ENCODE measurements at places on chromosomes 12 and 14. TPM values are rescaled to one million over a fixed set of nuclear protein-coding genes. Genes with fewer than 3 reads are reported as not detected.

DNA sequence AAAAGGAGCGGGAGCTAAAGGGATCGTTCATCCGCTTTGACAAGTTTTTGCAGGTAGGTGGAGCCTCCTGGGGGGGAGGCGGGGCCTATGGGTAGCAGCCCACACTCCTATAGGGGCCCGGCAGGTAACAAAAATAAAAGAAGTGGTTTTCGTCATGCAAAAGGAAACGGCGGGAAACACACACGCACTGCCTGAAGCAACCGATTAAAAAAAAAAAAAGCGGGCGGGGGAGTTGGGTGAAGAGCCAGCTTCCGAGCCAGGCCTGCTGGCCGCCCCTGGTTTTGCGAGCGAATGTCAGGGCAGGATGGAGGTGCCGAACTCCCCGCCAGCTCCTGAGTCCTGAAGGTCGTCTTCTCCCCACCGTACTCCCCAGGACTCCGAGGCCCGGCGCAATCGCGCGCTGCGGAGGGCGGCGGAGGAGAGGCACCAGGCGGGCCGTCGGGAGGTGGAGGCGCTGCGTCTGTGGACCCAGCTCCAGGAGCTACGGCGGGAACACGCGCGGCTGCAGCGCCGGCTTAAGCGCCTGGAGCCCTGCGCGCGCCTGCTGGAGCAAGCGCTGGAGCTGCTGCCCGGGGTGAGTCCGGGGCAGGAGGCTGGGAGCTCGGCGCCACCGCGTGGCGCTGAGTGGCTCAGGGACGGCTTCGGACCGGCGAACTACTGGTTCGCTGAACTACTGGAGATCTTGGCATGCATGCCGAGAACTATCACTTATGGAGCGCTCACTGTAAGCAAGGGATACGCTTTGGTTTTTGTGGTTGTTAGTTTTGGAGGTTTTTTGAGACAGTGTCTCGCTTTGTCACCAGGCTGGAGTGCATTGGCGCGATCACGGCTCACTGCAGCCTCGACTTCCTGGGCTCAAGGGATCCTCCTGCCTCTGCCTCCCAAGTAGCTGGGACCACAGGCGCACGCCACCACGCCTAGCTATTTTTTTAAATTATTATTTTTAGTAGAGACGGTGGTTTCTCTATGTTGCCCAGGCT is 3.6 kb downstream of the CFAP73 start:
- H3K4me3 ChIP-seq = no peak overlapping the region
- peaks cover 36% of the 10 kb centered on the region for H3K4me1 ChIP-seq
- H3K36me3 ChIP-seq = no peaks in the 10 kb centered on the region
- DNase-seq = peak; percentile 79
- H3K27me3 ChIP-seq = peaks cover 51% of the 10 kb centered on the region

Gene PPP1R1A
- 3.3 TPM for total RNA-seq

Gene OVCH1
- not detected for total RNA-seq

GRCh38 chr12:28023156-28023887 is 50.8 kb upstream of the PTHLH start:
- no peaks in the 10 kb centered on the region for H3K36me3 ChIP-seq
- DNase-seq = no peak
- H3K4me1 ChIP-seq = no peaks in the 10 kb centered on the region
- H3K27me3 ChIP-seq = no peaks in the 10 kb centered on the region
- H3K4me3 ChIP-seq = no peak overlapping the region
- H3K27ac ChIP-seq = no peak overlapping the region

Gene AJUBA
- 1.8 TPM for total RNA-seq
